T47D (cell line): ENCODE measurements at places on chromosomes 6 and 20.

DNA sequence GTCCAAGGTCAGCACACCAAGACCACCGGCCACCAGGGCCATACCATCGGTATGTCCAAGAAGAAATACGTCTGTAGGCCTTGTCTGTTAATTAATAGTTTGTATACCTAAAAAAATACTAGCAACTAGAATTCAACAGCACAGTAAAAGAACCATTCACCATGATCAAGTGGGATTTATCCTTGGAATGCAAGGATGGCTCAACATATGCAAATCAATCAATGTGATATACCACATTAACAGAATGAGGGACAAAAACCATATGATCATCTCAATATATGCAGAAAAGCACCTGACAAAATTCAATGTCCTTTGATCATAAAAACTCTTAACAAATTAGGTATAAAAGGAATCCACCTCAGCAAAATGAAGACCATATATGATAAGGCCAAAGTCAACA lies 24.4 kb downstream of the RPP40 start:
- DNase-seq: no peak

DNA sequence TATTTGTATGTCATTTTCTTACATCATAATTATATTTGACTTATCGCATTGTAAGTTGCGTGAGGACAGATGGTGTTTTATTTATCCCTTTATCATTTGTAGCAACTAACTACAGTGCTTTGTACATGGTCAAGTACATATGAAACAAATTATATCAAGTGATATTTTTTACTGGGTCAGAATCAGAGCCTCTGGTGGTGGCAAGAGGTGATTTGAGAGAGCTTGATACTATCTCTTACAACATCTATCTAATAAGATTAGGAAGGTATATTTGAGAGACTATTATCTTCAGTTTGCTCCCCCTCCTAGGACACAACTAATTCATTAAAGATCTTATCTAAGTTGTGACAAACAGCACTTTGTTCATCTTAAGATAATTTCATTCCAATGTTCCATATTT lies 47.7 kb downstream of the BCKDHB start:
- no peak for DNase-seq

DNA sequence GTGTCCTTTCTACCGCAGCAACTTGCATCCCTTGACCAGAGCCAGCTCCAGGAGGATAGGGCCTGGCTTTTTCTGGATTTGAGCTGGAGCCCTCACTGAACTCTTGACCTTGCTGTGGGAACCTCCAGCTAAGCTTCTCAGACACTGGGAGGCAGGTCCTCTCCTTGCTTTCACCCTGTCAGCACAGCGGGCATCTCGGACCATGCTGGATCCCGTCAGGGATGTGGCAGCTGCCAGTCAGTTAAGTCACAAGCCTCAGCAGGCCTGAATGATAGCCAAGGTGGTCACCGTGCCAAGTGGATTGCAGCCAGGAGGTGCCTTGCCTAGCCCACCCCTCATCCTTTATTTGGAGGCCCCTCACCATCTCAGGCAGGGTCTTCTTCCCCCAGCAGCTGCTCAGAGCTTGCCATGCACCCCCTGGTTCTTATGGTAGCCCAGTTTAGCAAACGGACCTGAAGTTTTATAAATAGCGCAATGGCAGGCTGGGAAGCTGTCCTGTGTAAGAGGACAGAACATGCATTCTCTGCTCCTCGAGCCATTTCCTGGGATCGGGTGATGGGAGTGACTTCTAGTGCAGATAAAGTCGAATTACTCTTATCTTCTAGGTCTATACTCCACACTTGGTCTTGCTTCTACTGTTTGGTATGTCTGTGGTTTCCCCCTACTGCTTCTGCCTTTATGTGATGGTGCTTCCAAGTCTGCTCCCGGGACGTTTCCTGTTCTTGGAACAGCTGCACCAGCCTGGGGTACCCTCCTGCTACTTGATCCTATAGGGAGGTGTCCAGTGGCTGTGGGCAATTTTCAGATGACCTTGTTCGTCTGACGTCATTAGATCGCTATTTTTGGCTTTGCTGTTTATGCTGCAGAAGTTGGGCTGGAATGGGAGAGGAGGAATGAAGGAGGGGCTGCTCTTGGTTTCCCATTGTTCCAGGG lies 7.1 kb upstream of the MYLK2 start:
- no peak for DNase-seq

DNA sequence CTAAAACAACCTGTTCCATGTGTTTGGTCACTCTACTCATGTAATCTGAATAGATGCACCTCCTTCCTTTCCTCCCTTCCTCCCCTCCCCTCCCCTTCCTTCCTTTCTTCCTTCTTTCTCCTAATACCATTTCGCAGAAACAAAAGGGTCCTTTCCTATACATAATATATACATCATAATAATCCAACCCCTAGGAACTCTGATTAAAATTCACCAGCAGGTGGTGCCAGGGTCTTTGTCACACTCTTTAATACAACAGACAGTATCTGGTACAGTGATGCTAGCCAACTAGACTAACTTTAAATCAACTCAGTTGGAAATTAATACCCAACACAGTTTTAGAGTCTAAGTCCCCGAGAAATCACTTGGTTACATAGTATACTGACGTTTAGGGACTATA lies 181.2 kb upstream of the SHLD1 start:
- peak; percentile 66 for DNase-seq
